ENCODE measurements at places on chromosomes 2 and 18.

- DNase-seq = peak; percentile 56
Observed at GRCh38 chr18:22344908-22345670, 72.6 kb downstream of the CTAGE1 start.

DNA sequence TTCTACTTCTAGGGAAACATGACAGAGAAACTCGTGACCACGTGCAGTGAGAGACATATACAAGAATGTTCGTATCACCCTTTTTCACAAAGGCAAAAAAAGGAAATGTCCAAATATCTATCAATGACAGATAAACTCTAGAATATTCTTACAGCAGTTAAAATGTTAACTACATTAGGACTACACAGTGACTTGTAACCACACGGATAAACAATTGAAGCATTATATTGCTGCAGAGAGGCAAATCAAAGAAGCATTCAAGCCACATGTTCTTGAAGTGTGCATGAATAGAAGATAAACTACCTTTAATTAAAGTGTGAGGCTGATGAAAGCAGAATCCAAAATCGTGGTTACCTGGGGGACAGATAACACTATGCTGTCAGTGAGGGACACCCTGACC is 935.3 kb upstream of the KLHL29 start:
- DNase-seq = no peak

DNA sequence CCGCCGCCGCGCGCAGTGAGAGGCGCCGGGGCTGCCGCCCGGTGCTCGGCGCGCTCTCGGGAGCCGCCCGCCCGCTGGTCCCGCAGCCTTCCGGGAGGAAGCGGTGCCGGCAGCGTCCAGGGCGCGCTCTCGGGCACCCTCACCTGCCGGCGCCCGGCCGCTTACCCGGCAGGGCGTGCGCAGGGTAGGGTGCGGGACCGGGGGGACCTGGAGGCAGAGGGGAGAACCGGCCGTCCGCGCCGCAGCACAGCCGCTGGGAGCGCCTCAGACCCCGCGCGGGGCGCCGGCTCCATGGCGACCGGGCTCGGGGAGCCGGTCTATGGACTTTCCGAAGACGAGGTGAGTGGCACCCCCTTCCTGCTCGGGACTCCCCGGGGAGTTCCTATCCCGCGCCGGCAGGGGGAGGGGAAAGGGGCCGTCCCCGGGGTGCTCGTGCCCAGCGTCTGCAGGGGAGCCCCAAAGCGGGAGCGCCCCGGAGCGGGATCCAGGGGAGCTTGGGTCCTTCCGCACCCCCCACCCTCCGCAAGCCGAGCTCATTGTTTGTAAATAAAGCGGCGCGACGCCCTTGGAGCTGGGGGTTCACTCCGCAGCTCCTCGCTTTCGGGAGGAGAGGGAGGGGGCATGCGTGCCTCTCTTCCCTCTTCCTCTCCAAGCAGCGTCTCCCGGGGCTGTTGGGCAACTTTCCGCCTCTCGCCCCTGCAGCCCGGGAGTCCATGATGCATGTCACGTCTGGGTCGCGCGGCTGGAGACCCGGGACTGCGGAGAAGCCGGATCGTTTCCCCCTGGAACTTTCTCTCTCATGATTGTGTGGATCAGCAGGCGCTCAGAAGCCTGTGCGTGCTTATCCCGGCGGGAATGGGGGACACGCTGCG is 580 bp downstream of the NEDD4L start:
- peak; percentile 8 for DNase-seq

DNA sequence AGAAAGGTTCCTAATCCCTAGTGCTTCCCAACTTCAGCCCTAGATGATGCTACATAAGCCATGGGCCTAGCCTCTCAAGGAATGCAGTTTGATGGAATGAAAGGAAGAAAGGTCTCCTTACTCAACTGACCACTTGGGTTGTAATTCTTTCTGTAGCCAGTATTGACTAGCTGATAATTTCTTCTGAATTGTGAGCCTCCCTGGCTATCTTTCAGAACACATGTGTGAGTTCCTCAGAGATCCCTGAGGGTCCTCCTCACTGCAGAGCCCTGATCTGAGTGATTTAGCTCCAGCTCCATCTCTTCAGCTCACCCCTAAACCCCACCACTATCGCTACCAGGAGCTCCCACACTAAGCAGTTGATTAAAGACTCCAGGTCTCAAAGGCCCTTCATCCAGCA is 31.5 kb downstream of the CFAP210 start:
- DNase-seq = no peak

- no peak for DNase-seq
Observed at GRCh38 chr2:242020196-242021004, 150.9 kb downstream of the RTP5 start.

- no peak for DNase-seq
Observed at GRCh38 chr2:109555346-109555900, 58.3 kb downstream of the SEPTIN10 start.

DNA sequence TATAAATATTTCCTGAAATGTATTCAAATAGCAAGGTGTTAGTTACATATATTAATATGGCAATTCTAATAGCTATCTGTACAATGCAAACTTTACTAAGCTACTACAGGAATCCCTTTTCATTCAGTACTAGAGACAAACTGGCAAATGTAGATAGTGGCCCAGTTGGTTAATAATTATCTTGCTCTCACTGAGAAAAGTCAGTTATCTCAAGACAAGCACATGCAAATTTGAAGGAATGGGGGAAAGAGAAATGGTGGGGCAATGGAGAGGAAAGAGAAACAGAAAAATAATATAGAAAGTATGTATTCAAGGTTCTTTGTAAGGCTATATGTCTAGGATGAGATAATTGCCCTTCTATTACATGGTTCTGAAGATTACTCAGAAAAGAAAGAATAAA is 280.0 kb downstream of the FIGN start:
- no peak for DNase-seq

GRCh38 chr18:9359796-9360195 is 25.2 kb downstream of the TWSG1 start:
- DNase-seq = no peak

DNA sequence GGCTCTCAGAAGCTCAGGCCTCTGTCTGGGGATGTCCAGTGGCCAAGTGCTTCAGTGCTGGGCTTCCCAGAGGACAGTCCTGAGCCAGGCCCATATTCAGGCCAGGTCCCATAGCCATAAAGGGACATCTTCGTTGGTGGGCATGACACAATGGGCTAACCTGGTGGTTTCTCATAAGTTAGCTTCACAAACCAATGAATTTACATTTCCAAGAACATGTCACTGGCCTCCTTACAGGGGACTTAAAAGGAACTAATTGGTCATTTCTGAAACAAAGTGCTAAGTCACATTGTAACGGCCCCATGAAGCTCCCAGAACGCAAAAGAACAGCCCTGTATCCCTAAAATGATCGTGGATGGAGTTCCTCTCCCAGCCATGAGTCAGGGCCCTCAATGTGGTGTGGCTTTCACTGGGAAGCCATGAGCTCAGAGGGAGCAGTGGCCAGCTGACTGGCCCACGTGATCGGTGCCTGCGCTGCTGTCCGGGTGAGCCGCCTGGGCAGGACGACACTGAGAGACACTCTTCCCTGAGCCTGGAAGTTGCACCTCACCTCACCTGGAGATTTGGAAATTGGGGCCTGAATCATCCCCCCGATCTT is 163.7 kb upstream of the APCDD1 start:
- DNase-seq = no peak

GRCh38 chr2:40967451-40967850 is 515.6 kb upstream of the SLC8A1 start:
- no peak for DNase-seq

GRCh38 chr2:62740221-62740620 is 34.7 kb downstream of the EHBP1 start:
- no peak for DNase-seq

GRCh38 chr2:113010088-113010487 is 4.8 kb downstream of the IL36A start:
- no peak for DNase-seq

DNA sequence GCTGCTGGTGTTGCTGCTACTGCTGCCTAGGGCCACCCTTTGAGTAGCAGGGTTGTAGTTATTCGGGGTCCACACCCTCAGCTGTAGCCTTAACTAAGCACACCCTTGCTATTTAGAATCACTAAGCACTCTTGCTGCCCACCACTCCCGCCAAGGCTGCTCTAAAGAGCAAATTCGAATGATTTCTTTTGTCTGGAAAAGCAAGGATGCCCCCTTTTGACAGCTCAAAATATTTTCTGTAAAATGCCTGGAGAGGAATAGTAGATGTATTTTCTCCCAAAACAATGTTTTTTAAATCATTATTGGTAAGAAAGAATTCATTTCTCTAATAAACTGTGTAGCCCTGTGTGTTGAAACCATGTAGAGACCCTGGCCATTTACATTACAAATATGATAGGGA is 80.8 kb upstream of the PAPOLG start:
- no peak for DNase-seq

GRCh38 chr2:102435741-102436140 is 12.8 kb downstream of the IL18RAP start:
- DNase-seq = no peak

DNA sequence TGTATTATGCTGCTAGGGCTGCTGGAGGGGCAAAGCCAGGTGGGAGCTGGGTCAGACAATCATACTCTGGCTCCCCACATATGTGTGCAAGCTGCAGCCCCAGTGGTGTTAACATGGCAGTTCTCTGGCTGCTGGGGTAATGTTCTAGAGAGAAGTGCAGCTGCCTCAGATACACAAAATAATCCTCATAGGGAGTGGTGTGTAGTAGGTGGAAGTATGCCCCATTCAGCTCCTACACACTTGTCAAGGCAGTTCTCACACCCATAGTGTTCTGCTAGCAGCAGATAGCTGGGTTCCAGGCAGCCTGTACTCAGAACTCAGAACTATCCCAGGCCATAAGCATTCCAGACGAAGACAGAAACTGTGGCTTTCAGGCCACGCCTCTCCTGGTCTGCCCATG is 87.9 kb upstream of the NT5C1B start:
- no peak for DNase-seq

Data from CD4-positive, alpha-beta T cell treated with Interleukin-4 for 4 hours (primary cell).